ENCODE measurements at places on chromosomes 1 and 21.

GRCh38 chr1:58156124-58156468 is 390.4 kb downstream of the OMA1 start:
- DNase-seq, result no peak

GRCh38 chr1:153217744-153218416 is 496 bp downstream of the PRR9 start:
- no peak for DNase-seq

DNA sequence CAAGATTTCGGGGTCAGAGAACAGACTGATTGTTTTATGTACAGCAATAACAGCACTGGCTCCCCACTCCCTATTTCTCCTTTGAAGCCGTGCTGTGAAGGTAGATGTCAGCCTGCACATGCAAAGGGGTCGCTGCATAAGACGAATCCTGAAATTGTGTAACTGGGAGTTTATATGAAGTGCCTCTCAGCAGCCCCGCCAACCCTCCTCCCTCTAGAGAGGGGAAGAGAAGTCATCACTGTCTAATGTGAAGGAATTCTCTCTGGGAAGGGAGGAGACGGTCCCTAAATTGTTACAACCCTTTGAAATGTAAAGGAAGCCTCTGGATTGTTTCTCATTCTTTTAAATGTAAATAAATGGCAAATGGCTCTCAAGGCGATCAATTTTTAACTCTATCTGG is 545.3 kb downstream of the PLA2G4A start:
- DNase-seq, result no peak

- DNase-seq, result no peak
These were observed 5.8 kb downstream of the ELF3 start for GRCh38 chr1:202016022-202016810.

- DNase-seq, result no peak
These were observed 162.8 kb downstream of the PRDM16 start for GRCh38 chr1:3231826-3232225.

DNA sequence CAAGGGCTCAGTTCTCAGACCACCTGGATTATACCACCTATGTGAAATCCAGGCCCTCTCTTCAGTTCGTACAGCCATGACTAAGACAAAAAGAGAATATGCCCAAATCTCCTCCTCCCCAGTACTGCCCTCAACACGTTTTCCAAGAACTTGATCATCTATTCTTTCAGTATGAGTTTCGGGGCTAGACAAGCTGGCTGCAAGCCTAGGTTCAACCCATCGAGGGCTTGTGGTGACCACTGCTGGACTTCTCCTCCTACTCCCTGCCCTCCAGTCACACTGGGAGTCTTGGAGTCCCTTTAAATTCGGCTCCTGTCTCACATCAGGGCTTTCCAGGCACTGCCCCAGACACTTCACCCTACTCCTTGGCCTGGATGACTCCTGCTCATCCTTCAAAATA is 352.3 kb downstream of the KCNH1 start:
- no peak for DNase-seq

- DNase-seq, result no peak
These were observed 30.9 kb upstream of the KCNA10 start for GRCh38 chr1:110549831-110550230.

GRCh38 chr1:169316556-169316955 is 51.0 kb downstream of the NME7 start:
- no peak for DNase-seq

DNA sequence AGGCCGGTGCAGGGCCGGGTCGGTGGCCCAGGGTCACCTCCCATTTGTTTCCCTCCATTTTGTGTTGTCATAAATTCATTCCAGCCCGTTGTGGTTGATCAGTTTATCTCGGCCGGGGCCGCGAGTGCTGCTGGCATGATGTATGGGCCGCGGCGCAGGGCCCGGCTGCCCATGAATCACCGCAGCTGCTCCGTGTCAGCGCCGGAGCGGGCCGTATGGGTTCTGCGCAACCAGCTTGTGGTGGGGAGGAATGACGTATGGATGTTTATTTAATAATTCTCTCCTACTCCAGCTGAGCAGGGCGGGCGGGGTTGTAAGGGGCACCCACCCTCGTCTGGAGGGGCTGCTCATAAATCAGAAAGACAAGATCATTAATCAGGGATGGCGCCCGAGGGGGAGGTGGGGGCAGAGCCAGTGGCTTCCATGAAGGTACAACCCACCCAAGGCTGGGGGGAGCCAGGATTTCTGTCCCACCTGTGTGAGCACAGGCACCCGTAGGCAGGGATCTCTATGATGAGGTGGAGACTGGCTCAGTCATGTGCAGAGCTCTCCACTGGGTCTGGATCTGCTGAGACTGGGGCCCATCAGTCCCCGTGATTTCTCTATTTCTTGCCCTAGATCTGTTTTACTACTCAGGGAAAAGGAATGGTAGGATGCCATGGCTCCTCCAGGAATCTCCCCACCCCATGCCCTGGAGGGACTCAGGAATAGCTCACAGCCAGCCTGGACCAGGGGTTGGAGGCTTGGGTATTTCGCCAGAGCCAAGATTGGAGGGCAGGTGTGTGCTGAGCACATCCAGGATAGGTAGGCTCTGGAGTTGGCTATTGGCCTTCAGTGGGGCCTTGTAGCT is 27.8 kb downstream of the TMEM53 start:
- no peak for DNase-seq

GRCh38 chr1:65393347-65393746 is 27.1 kb upstream of the LEPR start:
- DNase-seq, result no peak

DNA sequence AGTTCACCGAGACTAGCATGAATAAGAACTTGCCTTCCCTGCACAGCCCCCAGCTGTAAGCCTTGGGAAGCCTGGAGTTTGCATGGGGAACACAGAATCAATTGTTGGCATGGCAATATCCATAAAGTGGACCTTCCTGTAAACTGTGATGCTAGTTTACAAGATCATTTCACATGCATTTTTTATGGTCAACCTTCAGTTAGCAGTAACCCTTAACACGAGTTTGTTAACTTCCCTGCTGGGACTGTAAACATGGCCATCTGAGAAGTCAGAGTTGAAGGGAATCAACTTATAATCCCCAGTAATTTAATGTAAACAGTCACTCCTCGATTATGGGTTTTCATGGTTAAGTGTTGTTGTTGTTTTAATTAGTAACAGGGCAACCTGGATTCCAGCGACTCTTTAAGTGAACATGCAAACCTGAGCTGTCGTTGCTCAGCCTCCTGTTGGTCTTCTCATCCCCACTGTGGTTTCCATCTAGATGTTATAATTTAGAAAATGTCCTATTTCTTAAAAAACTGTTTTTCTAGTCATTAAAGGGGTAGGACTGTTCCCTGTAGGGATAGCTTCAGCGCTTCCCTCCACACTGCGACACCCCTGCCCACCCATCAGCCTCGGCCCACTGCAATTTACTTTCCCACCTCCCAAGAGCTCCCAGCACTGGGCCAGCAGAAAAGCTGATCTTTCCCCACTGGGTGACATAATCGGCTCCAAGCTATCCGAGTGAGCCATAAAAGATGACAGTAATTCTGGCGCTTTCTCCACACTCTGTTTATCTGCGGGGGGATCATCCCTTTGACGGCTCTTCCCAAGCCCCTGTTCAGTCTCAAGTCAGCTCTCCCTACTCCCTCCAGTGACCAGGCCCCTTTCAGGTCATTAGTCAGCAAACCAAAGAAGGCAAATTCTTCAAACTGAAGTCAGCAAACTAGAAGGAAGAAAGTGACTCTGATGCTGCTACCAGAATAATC is 107.6 kb upstream of the IPO9 start:
- DNase-seq, result no peak

DNA sequence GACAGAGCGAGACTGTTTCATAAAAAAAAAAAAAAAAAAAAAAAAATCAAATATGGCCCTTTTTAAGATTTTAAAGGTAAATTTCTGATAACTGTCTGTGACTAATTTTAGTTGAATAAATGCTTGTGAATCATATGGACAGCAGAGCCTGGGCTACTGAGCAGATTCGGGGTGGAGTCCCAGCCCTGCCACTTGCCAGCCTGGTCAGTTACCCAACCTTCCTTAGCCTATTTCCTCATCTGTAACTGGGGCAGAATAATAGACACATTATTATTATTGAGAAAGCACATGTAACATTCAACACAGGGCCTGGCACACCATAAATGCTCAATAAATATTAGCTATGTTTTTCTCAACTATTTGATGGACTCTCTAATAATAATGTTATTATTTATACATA is 11.2 kb upstream of the H3-3A start:
- no peak for DNase-seq

DNA sequence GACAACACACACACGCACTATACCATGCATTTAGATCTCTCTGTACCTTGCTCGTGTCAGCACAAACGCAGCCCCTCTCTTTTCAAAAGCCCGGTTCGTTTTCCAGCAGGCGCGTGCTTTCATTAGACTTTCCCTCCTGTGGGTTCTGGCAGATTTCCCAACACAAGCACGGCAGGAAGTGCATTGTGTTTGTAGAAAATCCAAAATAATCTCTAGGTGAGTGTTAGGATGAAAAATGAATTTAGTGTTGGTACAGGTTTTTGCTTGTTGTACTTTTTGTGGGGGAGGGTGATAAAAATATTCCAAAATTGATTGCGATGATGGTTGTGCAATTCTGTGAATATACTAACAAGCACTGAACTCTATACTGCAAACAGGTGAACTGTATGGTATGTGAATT is 54.1 kb upstream of the POFUT2 start:
- no peak for DNase-seq

- no peak for DNase-seq
These were observed 7.1 kb upstream of the MAP1LC3C start for GRCh38 chr1:242005866-242006535.

Data from stimulated activated CD8-positive, alpha-beta memory T cell treated with anti-CD3 and anti-CD28 coated beads, Interleukin-4, amount 100 ng/mL, for 1 hour (primary cell).